DMS53 (cell line): ENCODE measurements at places on chromosomes 13 and 19.

DNA sequence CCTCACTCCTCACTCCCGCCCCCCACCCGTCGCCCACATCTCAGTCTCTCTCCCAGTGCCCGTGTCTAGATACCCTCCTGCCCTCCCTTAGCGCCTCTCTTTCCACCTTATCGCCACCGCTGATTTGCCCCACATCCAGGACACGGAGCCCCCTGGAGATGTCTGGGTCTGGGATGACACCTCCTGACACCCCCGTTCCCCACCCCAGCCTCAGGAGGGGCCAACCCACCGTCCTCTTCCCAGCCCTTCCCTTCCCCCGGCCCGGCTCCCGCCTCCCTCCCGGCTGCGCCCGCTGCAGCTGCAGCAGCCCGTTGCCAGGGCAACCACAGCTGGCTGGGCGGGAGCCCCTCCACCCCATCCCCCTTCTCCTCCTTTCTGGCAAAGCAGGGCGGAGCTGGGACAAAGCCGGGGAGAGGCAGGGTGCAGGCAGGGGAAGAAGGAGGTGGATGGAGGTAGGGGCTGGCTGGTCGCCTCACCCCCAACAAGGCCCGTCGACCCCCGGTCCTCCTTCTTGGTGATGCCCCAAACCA, 13.5 kb downstream of the DPF1 start:
- DNase-seq: peak; percentile 93

DNA sequence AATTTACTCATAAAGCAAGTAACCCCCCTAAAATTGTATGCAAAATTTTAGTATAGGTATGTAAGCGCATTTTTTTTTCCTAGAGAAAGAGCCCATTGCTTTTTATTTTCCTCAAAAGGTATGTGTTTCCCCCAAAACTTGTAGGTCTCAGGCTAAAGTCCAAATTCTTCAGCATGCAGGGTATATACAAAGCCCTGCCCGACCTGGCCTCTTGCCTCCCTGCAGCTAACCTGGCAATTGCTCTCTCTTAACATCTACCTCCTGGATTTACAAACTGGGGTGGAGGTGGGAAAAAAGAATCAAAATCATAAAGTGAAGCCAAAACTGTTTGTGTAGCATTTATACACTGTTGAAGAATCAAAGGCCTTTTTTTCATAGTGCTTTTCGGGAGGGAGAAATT, 107.8 kb downstream of the KCNRG start:
- peak; percentile 9 for DNase-seq

DNA sequence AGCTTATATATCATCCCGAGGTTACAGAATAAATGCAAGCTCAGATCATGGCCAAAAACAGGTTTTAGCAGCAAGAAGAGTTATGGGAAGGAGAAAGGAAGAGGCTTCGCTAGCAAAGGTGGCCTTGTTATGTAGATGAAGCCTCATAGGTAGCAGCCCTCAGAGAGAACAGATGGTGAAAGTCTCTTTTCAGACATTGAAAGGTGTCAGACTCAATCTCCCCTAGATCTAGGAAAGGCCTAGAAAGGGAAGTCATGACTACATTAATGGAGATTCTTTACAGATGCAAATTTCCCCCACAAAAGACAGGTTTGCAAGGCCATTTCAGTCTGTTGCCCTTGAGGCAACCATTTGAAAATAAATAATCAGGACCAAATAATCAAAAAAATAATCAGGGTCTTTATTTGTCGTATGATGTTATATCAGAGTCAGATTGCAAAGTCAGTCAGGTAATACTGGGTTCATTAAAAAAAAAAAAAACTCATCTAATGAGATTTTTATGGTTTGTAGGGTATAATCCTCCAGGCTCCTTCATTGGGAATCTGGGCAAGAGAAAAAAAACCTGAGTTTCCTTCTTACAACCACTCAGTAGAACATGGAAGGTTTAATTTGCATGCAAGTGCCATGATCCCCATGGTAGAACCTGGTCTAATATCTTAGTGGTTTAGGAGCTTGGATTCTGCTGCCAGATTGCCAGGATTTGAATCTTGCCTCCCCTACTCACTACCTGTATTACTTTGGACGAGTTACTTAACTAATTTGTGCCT, 50.8 kb upstream of the HTR2A start:
- no peak for DNase-seq

- peak; percentile 66 for DNase-seq
Measured at GRCh38 chr13:111344471-111345191, 24.2 kb downstream of the TEX29 start.

GRCh38 chr13:51125495-51126226, 14.6 kb upstream of the C13orf42 start:
- peak; percentile 92 for DNase-seq

DNA sequence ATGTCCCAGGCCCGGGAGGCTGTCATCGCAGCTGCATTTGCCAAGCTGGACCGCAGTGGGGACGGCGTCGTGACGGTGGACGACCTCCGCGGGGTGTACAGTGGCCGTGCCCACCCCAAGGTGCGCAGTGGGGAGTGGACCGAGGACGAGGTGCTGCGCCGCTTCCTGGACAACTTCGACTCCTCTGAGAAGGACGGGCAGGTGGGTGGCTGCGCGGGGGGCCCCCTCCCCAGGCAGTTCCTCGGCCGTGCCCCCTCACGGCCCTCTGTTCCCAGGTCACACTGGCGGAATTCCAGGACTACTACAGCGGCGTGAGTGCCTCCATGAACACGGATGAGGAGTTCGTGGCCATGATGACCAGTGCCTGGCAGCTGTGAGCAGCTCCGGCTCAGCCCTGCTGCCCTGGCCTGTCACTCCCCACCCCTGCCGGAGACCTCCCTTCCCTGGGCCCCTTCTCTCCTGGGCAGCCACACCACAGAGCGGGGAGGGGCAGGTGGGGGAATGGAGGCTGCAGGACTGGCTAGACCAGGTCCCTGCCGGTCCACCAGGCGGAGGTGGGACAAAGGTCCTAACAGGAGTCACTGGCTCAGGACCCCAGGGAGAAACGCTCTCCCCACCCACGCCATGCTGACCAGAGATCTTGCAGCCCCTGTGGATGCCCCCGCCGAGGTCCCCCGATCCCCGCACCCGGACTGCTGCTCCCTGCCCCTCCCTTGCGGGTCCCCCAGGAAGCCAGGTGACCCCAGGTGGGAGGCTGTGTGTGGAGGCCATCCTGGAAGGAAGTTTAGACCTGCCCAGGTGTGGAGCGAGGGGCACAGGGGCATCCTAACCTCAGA, 1.1 kb downstream of the CAPS start:
- DNase-seq: no peak

GRCh38 chr13:86909318-86909717, 761.9 kb upstream of the SLITRK5 start:
- DNase-seq: no peak

DNA sequence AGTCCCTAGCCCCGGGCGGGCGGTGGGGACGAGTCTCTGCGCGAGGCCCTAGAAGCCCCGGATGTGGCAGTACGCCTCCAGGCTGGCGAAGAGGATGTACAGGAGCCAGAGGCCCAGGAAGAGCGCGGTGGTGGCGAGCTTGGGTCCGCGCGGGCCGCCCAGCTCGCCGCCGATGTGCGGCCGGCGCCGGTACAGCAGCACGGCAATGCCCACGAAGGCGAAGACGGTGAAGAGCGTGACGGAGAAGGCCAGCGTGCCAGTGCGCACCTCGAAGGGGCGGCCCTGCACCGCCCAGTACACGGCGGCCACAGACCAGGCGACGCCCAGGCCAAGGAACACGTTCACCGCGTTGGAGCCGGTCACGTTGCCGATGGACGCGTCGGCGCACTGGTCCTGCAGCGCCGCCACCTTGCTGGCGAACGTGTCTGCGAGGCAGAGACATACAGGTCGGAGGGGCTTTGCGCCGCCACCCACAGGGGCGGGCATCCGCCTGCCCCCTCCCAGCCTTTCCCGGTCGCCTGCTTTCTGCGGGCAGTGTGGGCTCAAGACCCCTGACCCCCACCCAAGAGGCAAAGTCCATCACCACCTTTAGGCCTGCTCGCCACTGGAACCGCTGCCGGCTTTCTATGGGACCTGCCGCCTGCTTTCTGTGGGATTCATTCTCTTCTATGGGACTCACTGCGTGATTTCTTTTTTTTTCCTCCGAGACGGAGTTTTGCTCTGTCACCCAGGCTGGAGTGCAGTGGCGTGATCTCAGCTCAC, 10.9 kb upstream of the MEIS3 start:
- peak; percentile 94 for DNase-seq

GRCh38 chr13:36954542-36954941, 34.5 kb upstream of the SMAD9 start:
- DNase-seq: no peak

DNA sequence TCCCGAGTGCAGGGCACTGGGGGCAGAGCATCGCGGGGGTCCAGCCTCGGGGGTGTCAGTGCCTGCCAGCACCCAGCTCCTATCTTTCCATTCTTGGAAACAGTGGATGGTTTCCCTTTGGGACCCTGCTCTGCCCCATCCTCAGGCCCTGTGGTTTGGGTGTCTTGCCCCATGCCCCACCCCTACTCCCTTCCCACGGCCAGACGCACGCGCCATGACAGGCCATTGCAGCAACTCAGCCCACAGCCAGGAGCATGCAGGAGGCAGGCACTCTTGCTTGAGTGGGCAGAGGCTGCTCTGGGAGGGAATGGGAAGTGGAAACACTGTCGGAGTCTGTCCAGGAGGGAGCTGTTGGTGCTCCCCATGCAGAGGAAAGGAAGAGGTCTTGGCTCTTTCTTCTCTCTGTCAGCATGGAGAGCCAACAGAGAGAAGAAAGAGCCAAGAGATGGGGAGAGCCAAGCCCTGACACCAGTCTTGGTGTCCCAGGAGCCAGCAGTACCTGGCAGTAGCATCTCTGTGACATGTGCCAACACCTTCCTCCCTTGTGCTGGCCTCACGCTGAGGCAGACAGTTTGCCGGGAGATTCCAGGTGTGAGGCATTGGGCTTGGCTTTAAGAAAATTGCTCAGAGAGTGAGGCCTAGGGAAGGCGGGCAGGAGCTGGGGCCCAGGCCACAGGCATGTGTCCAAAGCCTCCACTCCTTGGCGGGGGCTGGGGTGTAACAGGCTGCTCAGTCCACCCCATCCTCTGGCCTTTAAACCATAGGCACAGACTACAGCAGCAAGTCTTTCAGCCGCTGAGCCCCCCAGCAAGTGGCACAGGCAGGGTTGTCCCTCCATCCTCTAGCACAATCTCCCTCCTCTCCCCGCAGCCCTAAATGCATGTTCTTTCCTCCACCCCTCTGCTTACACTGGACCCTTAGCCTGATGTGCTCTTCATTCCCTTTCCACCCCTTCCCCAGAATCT, 86.7 kb upstream of the UQCRFS1 start:
- DNase-seq: no peak

DNA sequence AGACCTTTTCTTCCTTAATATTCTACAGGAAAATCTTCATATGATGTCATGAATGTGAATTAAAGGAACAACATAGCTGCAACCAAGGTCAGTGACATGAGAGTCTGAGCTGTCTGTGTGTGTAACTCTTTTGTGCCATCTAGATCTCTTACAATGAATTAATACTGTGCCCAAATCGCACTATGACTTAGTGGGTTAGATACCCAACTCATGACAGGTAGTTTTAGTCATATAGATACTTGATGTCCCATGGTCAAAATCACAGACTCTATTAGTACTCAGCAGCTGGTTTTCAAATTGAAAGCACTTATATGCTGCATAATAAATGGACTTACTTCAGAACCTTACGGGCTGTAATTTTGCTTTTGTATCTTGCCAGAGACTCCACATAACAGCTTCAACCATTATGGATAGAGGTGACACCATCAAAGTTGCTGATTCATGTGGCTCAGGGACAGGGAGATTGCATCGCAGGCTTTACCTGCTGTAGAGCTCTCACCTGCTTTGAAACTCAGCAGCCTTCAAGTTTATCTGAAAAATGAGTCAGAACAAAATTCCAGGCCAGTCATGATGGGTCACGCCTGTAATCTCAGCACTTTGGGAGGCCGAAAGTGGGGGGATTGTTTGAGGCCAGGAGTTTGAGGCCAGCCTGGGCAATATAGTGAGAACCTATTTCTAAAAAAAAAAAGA, 12.3 kb upstream of the ZNF283 start:
- DNase-seq: no peak

DNA sequence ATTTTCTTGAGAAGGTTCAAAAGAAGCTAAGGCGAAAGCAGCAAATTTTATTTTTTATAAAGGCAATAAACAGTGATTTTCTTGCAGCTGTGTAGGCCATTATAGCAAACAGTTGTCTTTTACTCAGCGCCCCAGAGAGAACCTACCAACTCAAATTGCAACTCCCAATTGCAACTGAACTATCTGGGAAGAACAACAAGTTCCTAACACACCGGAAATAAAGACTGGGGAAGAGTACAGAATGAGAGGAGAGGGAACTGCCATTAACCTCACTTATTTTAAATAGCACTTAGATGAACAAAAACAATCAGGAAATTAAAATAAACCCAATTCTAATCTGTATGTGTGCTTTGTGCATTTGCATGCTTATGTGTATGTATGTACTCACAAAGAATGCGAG, 171.1 kb downstream of the KCTD12 start:
- DNase-seq: no peak

DNA sequence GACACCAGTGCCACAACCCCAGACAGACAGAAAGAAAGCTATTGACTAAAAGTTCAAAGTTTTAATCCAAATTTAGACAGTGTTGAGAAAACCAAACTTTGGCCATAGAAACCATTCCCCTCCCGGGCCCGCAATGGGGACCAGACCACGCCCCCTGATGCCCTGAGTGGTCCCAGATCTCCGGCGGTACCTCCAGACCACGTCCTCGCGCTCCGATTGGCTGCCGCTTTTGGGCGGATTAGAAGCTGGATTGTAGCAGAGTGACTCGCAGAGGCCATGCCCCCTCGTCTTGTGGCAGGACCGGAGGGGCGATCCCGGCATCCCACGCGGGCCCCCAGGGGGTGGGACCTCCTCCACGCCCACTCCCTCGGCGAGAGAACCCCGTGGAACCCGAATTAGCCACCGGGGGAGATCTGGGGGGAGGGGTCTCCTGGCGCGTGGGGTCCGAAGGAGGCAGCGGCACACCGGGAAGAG, 797 bp upstream of the HSD17B14 start:
- peak; percentile 89 for DNase-seq

DNA sequence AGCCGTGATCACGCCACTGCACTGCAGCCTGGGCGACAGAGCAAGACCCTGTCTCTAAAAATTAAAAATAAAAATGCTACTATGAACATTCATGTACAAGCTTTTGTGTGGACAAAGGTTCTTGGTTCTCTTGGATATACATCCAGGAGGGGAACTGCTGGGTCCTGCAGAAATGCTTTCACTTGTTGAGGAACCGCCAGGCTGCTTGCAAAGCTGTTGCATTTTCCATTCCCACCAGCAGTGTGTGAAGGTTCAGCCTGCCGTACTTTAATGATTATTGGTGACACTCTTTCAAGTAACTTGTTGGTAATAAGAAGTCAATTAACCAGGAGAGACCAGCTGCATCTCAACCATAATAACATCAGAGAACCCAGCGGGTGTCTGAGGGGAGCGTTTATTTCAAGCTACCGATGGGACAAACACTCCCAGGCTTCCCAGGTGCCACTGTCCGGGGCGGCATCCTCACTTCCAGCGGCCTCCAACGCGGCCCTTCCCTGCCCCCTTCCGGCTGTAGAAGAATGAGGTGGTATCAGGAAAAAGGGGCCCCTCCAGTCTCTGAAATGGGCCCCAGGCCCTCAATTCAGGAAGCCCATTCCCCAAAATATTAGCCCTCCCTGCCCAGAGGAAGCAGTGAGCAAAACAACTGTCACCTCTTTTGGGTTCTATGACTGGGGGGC, 15.2 kb upstream of the PPP1R12C start:
- DNase-seq: peak; percentile 60

GRCh38 chr13:46281779-46282178, 70.1 kb downstream of the LRRC63 start:
- peak; percentile 44 for DNase-seq

- no peak for DNase-seq
Measured at GRCh38 chr13:40352802-40353562, 313.5 kb downstream of the FOXO1 start.

- DNase-seq: no peak
Measured at GRCh38 chr13:49701491-49701890, 10.2 kb upstream of the EBPL start.
